Uterine smooth muscle cell (primary cell): ENCODE measurements at places on chromosomes 5 and 9. TPM values are rescaled to one million over a fixed set of nuclear protein-coding genes. Genes with fewer than 3 reads are reported as not detected.

Gene KCNIP1
- total RNA-seq, result not detected in 2 replicates

Gene PCDHGC4
- total RNA-seq, result 2.2 and 2.4 TPM in 2 replicates

Gene LHX6
- under 0.01 TPM in 1 of 2 replicates, not detected in the other for total RNA-seq

Gene SCGB3A1
- not detected in 2 replicates for total RNA-seq

Gene ZNF346
- 12.7 and 14.3 TPM in 2 replicates for total RNA-seq

Gene SPATA31A3
- total RNA-seq, result not detected in 2 replicates

Gene FOXD4L6
- total RNA-seq, result 0.11 and 0.12 TPM in 2 replicates

Gene C5orf63
- total RNA-seq, result 2.7 and 3.1 TPM in 2 replicates

Gene PLEKHG4B
- total RNA-seq, result under 0.01 TPM in 2 replicates

Gene IGFBPL1
- 0.12 TPM in 1 of 2 replicates, not detected in the other for total RNA-seq

Gene GABRG2
- total RNA-seq, result not detected in 2 replicates

Gene PCDHA1
- under 0.01 TPM in 2 replicates for total RNA-seq

Gene ANKRD34B
- not detected in 2 replicates for total RNA-seq
